Activated T-helper 1 cell treated with anti-CD3 and anti-CD28 coated beads, Interleukin-12 subunit alpha, Interleukin-12 subunit beta, Interleukin-2, Interleukin-4 antibody, amounts not matched to agents 30 ng/mL and 10 ng/mL and 1 ng/mL, durations not matched to agents 14 hours and 24 hours and 36 hours (primary cell): ENCODE measurements at places on chromosomes 7 and 10. TPM values are rescaled to one million over a fixed set of nuclear protein-coding genes. Genes with fewer than 3 reads are reported as not detected.

ASIC3 gene
- 1.9 and 4.1 TPM in 2 replicates for total RNA-seq

DNA sequence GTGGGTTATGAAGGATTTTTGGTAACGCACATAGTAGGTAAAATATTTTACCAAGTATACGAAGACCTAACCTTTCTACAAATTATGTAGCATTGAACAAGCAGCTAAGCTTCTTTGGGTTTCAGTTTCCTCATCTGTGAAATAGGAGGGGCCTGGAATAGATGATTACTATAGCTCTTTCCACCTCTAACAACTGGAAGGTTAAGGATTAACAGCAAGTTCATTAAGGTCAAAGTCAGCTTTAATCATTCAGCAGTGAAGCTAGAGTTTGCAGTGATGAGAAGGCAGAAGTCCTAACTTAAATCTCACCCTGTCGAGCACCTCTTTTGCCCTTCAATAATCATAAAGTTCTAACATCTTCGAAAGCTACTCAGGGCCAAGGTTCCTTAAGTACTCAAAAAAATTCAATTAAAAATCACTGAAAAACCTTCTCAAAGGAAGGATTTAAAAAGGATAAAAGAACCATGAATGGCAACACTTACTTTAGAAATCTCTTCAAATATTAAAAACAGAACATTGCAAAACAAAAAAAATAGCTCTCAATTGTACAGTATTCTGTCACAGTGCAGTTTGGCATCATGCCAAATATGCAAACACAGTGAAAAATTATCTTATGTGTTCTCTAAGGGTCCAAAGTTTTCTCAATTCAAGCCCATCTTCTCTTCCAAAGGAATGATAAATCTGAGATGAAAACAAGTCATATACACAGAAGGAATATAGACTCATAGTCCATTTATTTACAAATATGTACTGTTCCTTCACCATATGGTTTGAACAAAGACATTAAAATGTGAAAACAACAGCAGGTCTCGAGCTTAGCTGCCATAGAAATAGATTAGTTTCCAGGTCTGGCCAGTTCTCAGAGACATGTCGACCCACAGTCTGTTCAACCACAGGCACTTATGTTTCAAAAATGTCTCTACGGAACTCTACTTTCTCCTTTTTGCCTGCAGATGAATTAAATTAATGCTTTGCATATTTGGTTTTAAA lies 152.0 kb upstream of the SLC13A1 start:
- no peak for DNase-seq

DNA sequence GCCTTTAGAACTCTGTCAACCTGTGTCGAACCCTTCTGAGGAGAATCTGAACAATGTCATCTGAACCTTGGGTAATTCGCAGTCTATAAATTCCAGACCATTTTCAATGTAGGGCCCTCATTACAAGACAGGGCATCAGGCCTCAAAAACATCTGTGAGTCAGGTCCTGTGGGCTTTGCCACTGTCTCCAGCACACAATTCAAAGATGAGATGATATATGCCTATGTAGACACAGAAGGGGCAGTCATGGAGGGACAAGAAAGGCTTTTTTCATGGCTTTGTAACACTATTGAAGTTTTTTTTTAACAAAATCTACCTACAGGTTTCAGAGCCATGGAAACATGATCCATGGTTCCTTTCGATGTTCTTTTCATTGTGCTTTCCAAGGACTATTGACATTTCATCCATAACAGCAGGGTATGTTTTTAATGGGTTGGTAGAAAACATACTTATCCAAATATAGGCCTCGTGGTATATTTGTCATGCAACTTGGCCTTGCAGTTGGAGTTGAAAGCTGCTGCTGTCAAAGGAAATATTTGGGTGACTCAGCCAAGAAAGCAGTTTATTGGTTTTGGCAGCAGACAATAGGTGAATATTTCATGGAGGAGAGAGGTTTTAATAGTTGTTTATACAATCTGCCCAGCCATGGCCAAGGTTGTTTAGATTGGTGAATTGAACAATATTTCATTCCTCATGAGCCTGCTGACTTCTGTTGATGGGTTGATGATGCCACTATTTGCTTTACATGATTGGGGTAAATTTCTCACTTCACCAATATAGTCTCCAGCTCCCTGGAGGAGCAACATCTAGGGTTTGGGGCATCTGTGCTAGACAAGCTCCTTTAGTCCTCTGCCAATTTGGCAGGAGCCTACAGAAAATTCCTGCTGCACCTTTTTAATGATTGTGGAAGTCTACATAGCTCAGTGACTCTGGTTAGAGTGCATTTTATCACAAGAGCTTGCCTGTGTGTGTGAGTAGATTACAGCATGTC lies 158.4 kb upstream of the TMEM72 start:
- DNase-seq = no peak

- DNase-seq = no peak
These were observed 270.1 kb downstream of the ARL4A start for GRCh38 chr7:12957487-12957886.

DNA sequence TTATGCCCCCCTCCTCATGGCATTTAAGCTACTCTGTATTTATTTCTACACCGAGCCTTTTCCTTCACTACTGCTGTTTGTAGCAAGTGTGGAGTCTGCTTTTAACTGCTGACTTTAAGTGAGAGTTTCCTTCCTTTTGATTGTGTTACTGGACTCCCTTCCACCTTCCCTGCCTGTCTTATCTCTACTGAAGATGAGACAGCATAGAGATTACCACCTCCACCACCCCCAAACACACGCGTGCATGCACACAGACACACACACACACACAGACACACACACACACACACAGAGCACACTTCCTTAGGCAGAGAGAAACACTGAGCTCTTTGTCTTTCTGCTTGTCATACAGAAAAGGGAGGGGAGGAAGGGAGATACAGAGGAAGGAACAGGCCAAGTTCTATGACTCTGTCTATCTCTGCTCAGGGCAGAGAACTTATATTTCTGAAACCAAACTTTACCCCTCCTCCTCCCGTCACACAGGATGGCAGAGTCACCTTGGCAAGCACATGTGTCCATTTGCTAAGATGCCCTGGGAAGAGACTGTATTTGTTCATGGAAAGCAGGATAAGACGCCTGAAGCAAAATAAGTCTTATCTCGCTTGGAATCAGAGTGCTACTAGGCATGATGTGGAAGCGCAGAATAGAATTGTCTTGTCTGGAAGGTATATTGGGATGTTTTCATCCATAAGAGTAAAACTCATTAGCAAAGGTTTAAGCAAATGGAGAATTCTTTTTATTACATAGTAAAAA lies 81.8 kb upstream of the CAV2 start:
- no peak for DNase-seq
